Cerebellar cortex (tissue), 1 donor: ENCODE measurements at places on chromosomes 1 and 21.

DNA sequence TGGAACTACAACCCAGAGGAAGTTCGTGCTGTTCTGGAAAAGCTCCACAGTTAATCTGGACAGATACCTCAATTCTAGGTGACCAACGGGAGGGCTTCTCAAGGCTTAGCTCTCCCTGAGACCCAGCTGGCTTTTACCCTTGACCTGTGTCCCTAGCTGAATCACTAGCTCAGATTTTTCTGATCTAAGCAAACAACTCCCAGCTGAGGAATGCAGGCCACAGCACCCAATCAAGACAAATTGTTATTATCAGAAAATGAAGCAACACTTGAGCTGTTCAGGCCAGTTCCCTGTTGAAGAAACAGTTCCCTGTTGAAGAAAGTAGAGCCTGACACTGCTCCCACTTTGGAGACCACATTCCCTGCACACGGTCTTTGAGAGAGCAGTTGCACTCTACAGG lies 16.0 kb downstream of the DIO1 start:
- no peak for DNase-seq

- no peak for DNase-seq
These were observed 10.6 kb downstream of the SOD1 start for GRCh38 chr21:31670070-31670469.

DNA sequence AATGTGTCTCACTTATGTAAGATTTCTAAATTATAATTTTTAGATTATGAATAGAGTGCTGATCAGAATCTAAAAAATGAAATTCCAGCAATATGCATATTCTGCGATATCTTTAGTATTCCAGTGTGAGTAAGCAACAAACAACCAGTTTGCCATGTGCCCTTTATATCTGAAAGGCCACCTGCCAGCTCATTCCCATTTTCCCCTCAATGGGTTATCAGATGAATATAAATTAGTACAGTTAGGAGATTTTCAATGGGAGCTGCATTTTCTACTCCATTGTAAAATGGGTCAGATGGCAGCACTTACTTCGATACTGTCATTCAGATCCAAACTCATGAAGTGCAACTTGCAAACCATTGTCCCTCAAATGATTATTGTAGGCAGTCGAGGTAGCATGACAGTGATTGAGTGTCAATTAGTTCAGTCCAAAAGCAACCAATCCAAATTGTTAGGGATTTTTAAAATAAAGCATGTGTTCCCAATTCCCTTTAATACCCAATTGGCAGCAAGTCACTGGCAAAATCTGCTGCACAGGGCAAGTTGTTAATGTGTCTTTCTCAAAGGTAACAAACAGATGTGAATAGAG lies 680.3 kb downstream of the LRRIQ3 start:
- no peak for DNase-seq

- no peak for DNase-seq
These were observed 624.4 kb upstream of the PLXNA2 start for GRCh38 chr1:208868554-208868953.

- no peak for DNase-seq
These were observed 18.3 kb upstream of the MAB21L3 start for GRCh38 chr1:116092752-116093489.

DNA sequence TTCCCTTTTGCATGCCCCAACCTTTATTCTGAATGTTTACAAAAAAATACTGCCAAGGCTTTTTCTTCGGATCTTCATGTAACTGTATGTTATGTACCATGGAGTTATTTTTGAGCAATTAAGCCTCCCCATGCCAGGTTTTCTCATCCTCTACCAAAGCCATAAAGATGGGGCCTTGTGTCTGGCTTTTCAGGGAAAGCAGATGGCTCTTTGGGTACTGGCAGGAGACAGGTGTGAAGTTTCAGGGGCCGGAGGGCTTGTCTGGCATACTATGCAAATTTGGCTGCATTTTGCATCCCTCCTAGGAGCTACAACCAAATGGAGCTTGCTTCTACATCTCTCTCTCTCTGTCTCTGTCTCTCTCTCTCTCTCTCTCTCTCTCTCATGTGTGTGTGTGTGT lies 28.1 kb upstream of the PLXNA2 start:
- peak; percentile 84 for DNase-seq

GRCh38 chr1:111990026-111990877 lies 784 bp upstream of the KCND3 start:
- DNase-seq: peak; percentile 38

DNA sequence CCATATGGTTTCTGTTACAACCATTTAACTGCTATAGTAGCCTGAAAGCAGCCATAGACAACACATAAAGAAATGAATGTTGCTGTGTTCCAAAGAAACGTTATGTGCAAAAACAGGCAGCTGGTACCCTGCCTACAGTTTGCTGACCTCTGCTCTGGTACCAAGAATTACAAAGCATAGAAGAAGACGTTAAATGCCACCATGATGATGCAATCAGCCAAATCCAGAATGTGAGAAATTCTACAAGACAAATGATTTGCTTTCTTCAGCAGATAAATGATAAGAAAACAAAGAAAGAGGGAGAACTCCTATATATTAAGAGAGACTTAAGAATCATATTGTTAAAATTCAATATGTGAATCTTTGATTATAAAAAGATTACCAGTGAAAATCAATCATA lies 97.8 kb upstream of the PDE4B start:
- no peak for DNase-seq

- DNase-seq: no peak
These were observed 39.0 kb downstream of the DOP1B start for GRCh38 chr21:36195613-36196012.

- DNase-seq: no peak
These were observed 878.3 kb upstream of the CXADR start for GRCh38 chr21:16634515-16634914.

DNA sequence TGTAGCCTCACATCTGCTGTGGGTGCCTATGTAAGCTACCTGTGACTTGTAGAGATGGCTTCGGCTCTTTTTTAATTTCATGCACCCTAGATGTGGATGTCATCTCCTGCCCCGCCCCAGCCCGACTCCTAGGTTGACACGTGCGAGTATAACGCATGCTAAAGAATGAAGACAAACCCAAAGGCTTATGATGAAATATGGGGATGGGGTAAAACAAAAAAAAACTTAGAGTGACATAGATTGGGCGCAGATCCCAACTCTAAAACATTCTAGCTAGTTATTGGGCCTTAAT lies 613 bp upstream of the ERO1B start:
- DNase-seq: no peak

- peak; percentile 31 for DNase-seq
These were observed 248.4 kb downstream of the DENND1B start for GRCh38 chr1:197526736-197527371.

DNA sequence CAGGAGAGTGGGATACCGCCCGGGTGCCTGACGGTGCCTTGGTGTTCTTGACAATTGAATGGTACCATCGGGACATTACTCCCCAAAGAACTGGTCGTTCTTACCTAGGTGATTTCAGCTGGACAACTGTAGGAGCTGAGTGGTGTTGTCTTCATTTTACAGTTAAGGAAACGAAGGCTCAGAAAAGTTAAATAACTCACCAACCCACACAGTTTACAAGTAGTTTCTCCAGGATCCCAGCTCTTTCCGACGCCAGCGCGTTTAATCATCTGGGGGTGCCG lies 1.6 kb downstream of the PIK3CD start:
- DNase-seq: no peak

DNA sequence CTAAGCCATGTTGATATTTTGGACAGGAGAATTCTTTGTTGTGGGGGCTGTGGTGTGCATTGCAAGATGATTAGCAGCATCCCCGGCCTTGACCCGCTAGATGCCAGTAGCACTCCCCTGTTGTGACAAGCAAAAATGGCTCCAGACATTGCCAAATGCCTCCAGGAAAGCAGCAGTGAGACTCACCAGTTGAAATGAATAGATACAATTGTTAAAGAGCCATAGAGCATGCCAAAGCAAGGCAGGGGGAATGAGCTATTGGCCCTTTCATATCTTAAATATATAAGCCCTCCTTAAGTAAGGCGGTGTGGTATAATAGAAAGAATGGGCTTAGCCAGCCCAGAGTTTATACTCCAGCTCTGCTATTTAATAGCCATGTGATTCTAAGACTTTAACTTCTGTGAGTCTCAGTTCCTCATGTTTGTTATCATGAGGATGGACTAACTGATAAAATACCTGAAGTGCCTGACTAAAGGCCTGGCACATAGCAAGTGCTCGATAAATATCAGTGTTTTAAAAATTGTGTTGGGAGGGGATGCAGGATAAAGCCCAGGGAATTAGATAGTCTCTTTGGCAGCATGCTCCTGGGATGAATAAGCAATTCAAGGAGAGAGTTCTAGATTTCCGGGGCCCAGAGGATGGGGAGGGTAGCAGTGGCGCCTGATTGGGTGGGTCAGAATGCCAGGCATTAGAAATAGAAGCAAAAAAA lies 21.1 kb upstream of the RGS4 start:
- no peak for DNase-seq

DNA sequence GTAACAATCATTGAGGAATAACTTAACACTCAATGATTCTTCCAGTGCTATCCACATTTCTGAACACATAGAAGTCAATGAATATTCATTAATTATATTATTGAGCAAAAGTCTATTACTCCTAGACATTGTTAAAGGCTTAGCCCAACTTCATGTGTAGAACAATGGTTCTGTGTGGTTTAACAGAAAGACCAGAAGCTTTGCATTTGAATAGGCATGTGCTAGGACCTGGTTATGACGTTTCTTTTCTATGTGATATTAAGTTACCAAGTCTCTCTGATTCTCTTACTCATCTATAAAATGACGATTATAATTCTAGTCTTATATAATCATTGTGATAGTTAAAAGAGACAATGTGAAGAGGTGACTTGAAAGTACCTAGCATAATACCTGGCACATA lies 5.2 kb downstream of the NTMT2 start:
- no peak for DNase-seq

- DNase-seq: peak; percentile 87
These were observed 837 bp downstream of the STXBP3 start for GRCh38 chr1:108747171-108747850.

DNA sequence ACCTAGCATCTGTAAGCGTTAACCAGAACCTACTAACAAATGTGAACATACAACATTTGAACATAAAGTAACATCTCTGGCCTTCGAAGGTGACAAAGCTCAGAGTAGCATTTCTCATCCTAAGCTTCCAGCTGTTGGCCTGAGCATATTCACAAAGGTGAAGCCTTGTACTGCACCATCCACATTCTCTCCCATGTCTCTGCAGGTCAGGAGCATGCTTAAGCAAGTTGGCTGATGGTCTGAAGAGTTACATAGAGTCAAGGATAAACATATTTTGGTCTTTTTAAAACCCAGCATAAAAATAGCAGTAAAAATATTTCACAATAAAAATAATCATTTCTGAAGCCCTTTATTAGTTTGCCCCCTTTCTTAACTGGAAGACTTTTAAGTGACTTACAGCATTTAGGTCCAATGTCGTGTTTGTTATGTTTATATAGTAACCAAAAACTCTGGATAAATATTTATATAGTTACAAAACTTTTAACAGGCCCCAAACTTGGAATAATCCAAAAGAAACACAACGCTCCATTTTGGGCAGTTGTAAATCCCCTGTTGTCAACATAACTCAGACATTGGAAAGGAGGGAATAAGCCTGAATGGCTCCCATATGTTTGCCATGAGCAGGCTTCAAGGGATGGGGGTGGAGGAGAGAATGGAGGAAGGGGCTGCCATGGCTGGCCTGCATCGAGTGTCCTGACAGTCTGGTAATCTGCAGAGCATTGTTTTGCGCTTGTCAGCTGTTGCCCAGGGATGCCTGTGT lies 42.8 kb upstream of the ENAH start:
- DNase-seq: no peak

DNA sequence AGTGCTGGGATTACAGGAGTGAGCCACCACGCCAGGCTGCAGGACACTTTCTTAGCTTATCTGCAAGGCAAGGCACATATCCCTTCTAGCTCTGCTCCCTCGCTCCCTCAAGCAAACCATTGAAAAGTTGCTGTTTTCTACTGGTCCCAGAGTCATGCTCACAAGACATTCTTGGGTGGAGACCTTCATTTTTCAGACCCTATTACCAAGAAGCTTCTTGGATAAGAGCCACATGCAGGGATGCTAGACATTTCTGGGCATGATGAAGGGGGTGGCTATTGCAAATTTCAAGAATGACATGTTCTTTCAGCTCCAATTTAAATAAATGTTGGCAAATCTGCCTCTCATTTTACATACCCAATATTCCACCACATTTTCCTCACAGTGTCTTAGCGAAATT lies 33.9 kb downstream of the CAPN9 start:
- no peak for DNase-seq

- peak; percentile 56 for DNase-seq
These were observed at the start of gene LRRC52 for GRCh38 chr1:165543532-165544438. Gene LRRC52, plus strand, starts transcription at chr1:165544000. Its CDS starts 297 bp downstream, at chr1:165544297.

GRCh38 chr1:89557956-89558355 lies 33.3 kb downstream of the LRRC8B start:
- no peak for DNase-seq

GRCh38 chr1:167435484-167435883 lies 82.8 kb downstream of the CD247 start:
- DNase-seq: no peak

GRCh38 chr21:26570203-26570602 lies 2.9 kb downstream of the CYYR1 start:
- DNase-seq: no peak

DNA sequence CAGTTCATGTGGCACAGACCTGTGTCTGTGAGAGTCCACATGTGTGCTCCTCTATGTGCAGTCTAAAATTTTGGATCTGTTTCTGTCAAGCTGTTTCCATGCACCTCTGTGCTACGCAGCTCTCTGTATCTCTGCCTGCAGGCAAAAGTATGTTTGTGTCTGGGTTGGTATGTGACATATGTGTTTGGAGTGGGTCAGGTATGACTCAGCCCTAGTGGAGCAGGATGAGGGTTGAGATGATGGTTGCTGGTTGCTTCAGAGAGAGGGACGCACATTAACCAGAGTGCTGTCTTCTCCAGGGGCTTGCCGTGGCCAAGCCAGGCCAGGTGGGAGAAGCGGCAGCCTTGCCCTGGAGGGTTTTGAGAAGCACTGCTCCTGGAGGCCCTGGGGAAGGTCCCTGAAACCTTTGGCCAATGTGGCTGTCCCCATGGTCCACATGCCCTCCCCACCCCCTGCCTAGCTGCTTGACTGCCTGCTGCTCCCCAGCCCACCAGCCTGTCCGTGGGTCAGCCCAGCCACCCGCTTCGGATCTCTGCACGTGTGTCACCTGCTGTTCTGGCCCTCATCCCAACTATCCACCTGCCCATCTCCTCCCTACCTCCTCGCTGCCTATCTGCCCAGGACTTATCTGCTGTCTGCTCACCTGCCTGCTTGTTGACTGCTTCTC lies 4.1 kb upstream of the EVA1B start:
- no peak for DNase-seq

GRCh38 chr1:95353194-95353593 lies 119.2 kb downstream of the RWDD3 start:
- DNase-seq: no peak
